ENCODE measurements at places on chromosomes 5 and 9.

DNA sequence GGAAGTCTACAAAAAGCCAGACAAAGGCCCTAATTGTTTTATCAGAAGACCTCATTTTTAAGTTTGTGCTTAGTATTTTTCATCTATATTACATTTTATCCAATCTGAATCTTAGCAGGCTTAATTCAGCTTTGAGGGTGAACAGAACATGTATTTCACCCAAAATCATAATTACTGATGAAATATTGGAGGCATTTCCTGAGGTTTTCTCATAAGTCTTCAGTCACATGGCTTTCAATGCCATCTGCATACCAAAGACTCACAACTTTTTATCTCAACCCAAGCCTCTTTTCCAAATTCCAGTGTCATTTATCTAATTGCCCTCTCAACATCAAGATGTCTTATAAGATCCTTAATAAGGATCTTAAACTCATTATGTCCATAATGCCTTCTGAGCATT is 150.8 kb downstream of the TTC39B start:
- no peak for DNase-seq

- no peak for DNase-seq
These were observed 183.2 kb downstream of the ACTL7B start for GRCh38 chr9:108672475-108673190.

GRCh38 chr5:68802430-68802829 is 291.4 kb upstream of the SLC30A5 start:
- no peak for DNase-seq

DNA sequence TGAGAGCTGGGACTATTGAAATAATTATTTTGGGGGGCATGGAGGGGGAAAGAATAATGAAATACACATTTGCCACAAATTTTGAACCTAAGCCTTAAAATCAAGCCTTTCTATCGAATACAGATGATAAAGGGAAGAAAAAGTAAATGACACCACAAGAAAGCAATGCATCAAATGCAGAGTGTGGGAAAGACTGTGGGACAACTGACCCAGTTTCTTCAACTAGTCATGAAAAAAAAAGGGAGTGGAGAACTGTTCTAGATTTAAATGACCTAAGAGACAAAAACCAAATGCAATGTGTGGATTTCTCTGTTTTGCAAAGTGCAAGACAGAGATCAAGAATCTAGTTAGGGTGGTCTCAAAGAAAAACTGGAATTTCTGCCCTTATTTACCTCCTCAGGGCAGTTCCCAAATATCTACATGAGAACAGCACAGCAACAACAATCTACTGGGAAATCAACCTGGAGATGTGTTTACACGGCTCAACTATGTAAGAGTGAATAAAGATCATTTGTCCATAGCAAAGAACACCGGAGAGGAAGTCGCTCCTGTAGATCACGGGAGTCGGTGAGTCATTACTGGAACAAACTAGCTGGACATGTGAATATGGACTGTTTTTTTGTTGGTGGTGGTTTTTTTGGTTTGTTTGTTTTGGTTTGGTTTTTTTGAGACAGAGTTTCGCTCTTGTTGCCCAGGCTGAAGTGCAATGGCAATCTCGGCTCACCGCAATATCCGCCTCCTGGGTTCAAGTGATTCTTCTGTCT is 145.9 kb downstream of the DROSHA start:
- no peak for DNase-seq
